ENCODE measurements at places on chromosomes 4 and X.

DNA sequence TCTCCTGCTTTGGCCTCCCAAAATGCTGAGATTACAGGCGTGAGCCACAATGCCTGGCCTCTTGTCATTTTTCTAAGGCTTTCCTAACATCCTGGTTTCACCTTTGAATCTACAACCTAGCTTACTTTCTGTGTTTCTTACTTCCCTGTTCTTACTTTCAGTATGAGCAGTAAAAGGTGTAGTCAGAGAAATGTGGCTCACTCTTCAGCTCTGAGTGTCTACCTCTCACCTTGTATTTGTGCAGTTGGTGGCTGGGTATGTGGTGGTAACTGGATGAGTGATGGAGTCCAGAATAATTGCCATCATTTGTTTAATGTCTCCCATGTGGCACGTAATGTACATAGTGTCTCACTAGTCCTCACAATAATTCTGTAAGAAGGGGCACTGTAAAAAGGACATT, 19.1 kb upstream of the CXCL11 start:
- DNase-seq, result no peak

DNA sequence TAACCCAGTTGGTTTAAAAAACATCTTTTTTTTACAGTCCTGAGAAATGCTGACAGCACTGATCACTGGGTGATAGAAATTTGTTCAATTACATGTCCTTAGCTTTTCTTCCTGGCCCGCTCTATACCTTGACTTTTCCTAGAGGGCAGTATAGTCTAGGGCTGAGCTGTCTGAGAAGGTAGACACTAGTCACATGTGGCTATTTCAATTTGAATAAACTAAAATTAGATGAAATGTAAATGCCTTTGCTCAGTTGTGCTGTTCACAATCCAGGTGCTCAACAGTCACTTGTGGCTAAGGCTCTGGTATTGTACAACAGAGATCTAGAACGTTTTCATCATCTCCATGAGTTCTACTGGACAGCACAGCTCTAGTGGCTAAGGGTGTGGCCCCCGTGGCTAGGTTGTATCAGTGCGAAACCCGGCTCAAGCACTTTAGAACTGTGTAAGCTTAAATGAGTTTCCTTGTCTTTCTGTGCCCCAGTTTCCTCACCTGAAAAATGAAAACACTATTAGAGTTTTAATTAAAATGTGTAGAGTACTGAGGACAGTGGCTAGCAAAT, 111.6 kb upstream of the WDR17 start:
- DNase-seq, result no peak

GRCh38 chr4:81452452-81453006, 19.2 kb downstream of the RASGEF1B start:
- DNase-seq, result no peak

- DNase-seq, result no peak
These were observed 282.5 kb upstream of the FAT1 start for GRCh38 chr4:187006189-187006618.

- DNase-seq, result no peak
These were observed 97.9 kb upstream of the EOLA2 start for GRCh38 chrX:150036181-150036580.

DNA sequence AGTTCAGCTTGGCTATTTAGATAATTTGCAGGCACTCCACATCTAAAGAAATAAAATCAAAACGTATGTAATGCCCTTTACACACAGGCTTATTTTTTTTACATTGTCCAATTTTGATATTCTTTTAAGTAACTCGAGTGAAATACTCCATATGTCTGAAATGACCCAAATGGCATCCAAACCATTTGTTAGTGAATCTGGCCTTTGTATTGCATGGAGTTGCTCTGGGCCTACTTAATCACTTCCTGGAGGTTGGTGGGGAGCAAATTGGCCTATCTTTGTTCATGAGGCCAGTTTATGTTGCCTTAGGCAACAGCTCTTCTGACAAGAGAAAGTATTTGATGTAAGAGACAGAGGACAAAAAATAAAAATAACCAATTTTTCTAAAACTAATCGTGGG, 47.6 kb upstream of the TMEM131L start:
- DNase-seq, result no peak

- no peak for DNase-seq
These were observed 51.5 kb upstream of the ANTXR2 start for GRCh38 chr4:80124246-80125211.

DNA sequence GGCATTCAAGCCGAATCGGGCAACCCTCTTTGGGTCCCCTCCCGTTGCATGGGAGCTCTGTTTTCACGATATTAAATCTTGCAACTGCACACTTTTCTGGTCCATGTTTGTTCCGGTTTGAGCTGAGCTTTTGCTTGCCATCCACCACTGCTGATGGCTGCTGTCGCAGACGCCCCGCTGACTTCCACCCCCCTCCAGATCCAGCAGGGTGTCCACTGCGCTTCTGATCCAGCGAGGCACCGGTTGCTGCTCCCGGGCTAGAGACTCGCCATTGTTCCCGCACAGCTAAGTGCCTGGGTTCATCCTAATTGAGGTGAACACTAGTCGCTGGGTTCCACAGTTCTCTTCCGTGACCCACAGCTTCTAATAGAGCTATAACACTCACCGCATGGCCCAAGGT, 13.3 kb downstream of the ACOX3 start:
- no peak for DNase-seq

- no peak for DNase-seq
These were observed 321.6 kb upstream of the PCDH10 start for GRCh38 chr4:132827522-132827921.

- DNase-seq, result no peak
These were observed 125.6 kb downstream of the ARSF start for GRCh38 chrX:3166670-3167455.

- no peak for DNase-seq
These were observed 96.2 kb upstream of the KLHL13 start for GRCh38 chrX:118212817-118213183.

GRCh38 chrX:23263892-23264291, 70.8 kb upstream of the PTCHD1 start:
- no peak for DNase-seq

DNA sequence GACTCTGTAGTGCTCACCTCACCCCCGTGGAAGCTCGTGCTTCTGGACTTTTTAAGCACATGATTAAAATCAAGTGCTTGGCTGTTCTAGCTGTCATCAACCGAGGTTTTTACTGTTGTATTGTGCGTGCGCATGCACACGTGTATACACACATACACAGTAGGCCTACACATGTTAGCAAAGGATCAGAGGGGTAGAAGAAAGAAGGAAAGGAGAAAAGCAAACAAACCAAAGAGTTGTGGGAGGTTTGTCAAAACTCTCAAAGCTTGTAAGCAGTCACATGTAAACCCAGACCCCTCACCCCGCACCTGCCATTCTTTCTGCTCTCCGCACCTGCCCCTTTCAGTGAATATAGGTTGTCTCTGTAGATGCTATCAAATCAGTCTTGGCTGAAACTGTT, 311.8 kb downstream of the HS3ST1 start:
- DNase-seq, result no peak

DNA sequence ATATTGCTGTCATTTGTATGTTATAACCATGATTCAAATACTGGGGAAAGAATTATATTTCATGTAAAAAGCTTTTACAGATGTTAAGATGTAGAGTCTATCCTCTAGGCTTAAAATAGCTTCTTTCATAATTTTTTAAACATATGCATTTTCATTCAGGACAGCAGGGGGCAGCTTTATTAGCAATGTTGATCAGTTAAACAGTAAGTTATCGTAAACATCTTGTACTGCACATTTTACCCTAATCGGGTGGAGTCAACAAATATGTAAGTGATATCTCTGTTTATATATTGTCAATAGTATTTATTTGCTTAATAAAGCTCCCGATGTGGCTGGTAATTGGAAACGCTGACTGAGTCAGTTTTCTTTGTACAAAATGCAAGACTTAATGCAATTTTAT, 142.5 kb upstream of the MED14 start:
- no peak for DNase-seq

- DNase-seq, result no peak
These were observed 294.2 kb upstream of the CT83 start for GRCh38 chrX:116756958-116757357.

DNA sequence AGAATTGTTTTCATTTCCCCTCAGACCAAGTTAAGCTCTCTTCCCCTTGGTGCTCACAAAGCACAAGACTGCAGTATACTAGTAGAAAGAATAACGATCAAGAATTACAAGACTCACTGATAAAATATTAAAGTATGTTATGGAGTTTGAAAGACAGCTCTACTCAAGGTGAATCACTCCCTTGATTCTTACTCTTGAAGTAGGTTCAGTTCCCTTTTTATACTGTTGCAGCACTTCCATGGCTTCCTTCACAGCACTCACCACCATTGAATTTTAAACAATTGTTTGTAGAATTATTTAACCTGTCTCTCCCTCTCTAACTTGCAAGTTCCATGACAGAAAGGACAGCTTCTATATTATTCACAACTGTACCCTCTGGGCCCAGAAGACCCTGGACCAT, 42.2 kb downstream of the CASK start:
- no peak for DNase-seq

DNA sequence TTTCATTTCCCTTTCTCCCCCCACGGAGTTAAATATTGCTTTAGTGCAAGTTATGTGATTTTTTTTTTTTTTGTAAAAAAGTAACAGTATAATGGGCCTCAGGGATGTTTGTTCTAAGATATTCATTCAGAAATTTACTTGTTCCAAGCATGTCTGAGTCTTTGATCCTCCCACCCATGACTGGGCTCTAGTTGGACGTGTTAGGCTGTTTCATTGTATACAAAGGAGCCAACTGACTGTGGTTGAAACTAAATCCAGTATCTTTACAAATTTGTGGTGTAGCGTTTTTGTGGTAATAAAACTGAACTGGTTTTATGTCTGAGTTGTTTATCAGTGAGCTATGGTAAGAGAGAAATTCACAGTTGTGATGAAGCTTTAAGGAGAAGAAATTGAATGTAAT, 74.1 kb downstream of the DOCK11 start:
- no peak for DNase-seq

- DNase-seq, result no peak
These were observed 355.8 kb downstream of the KLHL4 start for GRCh38 chrX:87873347-87873941.
